Activated T-cell treated with anti-CD3 and anti-CD28 coated beads, Interleukin-2, amount 50 U/mL, for 72 hours (primary cell): ENCODE measurements at places on chromosomes 7 and 10. TPM values are rescaled to one million over a fixed set of nuclear protein-coding genes. Genes with fewer than 3 reads are reported as not detected.
A peak's percentile ranks its signal among the peaks of the same experiment; 100 is the strongest.

GRCh38 chr10:13944823-13945222, 358.1 kb downstream of the PRPF18 start:
- H3K27me3 ChIP-seq = no peaks in the 10 kb centered on the region
- peaks cover 17% of the 10 kb centered on the region for H3K4me1 ChIP-seq

DNA sequence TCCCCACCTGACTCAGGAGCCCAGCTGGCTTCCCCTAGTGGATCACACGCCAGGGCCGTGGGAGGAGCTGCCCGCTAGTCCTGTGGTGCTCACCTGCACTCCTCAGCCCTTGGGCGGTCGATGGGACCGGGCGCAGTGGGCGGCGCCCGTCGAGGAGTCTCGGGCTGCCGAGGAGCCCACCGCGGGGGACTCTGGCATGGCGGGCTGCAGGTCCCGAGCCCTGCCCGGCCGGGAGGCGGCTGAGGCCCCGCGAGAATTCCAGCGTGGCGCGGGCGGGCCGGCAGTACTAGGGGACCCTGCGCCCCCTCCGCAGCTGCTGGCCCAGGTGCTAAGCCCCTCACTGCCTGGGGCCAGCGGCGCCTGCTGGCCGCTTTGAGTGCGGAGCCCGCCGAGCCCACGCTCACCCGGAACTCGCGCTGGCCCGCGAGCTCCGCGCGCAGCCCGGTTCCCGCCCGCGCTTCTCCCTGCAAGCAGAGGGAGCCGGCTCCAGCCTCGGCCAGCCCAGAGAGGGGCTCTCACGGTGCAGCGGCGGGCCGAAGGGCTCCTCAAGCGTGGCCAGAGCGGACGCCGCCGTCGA, 367.9 kb downstream of the TYW1 start:
- no peaks in the 10 kb centered on the region for H3K36me3 ChIP-seq
- H3K27ac ChIP-seq = no peak overlapping the region
- H3K27me3 ChIP-seq = peaks cover 6% of the 10 kb centered on the region
- no peaks in the 10 kb centered on the region for H3K4me1 ChIP-seq

GRCh38 chr7:135888740-135889139, 88.4 kb downstream of the MTPN start:
- no peak for DNase-seq
- H3K4me1 ChIP-seq = peaks cover 10% of the 10 kb centered on the region
- H3K27me3 ChIP-seq = no peaks in the 10 kb centered on the region

DNA sequence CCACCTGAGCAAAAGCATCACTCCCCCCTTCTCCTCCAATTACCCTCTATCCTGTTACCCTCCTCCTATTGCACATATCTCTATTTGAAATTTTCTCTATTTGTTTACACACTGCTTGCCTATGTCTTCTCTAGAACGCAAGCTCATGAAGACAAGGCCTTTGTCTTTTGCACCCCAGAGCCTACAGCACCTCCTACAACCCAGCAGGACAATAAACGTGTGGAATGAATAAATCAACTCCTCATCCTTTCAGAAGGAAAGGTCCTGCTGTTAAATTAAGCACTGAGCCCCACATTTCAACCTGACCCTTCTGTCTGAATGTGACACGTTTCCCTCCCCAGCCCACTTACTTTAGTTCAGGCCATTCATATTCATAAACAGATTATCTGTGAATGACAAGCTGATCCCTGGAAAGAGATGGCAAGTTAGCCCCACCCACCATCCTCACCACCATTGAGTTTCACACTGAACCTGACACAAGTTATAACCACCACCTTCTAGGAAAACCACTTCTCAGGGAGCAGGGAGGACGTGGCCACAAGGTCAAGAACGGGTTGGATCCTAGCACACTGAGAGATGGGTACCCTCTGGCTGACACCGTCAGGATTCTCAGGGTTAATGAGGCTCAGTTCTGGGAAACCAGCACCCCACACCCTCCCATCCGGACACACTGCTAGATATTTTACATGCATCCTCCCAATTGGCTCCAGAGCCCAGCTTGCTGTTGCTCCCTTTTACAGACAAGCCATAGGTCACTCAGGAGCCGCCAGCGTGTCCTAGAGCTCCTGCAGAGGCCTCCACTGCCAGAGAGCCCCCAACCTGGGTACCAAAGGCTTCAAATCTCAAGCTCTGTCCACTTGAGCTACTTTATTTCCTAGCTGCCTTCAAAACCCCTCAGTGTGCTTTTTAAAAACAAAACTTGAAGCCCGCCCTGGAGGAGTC, 934 bp downstream of the PRTFDC1 start:
- H3K27me3 ChIP-seq = no peaks in the 10 kb centered on the region
- peaks cover 27% of the 10 kb centered on the region for H3K4me1 ChIP-seq
- no peak overlapping the region for H3K27ac ChIP-seq
- H3K4me3 ChIP-seq = peak overlapping the region; percentile 75
- DNase-seq = peak; percentile 18

- peak overlapping the region; percentile 4 for H3K27ac ChIP-seq
- H3K27me3 ChIP-seq = peaks cover 7% of the 10 kb centered on the region
- peak overlapping the region; percentile 78 for H3K4me3 ChIP-seq
- peak; percentile 33 for DNase-seq
- H3K36me3 ChIP-seq = peaks cover 4% of the 10 kb centered on the region
- H3K4me1 ChIP-seq = peaks cover 21% of the 10 kb centered on the region
Measured at GRCh38 chr10:114615600-114616007, 42.5 kb downstream of the ABLIM1 start.

GRCh38 chr7:111103678-111104274, 12.8 kb downstream of the LRRN3 start:
- H3K36me3 ChIP-seq = peaks cover 38% of the 10 kb centered on the region
- H3K27ac ChIP-seq = peak overlapping the region; percentile 85
- H3K27me3 ChIP-seq = no peaks in the 10 kb centered on the region
- H3K4me3 ChIP-seq = peak overlapping the region; percentile 52
- DNase-seq = no peak
- H3K4me1 ChIP-seq = peaks cover 71% of the 10 kb centered on the region

DNA sequence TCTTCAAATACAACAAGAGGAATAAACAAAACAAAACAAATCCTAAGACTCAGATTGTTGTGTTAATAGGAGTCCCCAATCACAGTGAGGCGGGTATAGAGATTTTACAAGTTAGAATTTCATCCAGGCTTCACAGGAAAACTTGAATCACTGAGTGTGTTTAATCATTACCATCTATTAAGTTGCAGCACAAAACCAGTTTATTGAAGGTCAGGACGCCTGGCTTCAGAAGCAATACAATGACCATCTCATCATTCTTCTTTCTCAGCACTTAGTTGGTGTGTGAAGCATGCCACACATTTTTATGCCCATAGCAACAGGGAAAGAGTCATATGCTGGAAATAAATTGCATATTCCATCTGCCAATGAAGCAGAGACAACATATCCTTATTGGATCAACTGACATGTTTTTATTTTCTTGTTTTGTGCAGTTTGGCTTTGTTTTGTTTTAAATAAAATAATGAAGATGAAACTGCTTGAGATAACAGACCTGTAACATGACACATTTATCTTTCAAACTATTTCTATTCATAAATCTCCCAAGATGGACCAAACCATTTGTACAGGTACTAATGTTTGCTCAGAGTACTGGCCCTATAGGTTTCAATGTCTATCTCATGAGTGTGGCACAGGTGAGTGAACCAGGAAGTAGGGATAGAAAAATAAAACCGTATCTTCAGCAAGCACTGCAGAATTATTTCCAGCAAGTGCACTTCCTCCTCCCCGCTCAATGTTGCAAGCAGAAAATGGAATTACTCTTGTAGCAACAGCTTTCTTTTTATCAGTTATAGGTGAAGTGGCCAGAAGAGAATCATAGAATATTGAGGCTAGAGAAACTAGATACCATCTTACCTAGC, 40.4 kb downstream of the TAC1 start:
- H3K36me3 ChIP-seq = no peaks in the 10 kb centered on the region
- DNase-seq = no peak
- H3K4me3 ChIP-seq = no peak overlapping the region
- no peaks in the 10 kb centered on the region for H3K4me1 ChIP-seq

DNA sequence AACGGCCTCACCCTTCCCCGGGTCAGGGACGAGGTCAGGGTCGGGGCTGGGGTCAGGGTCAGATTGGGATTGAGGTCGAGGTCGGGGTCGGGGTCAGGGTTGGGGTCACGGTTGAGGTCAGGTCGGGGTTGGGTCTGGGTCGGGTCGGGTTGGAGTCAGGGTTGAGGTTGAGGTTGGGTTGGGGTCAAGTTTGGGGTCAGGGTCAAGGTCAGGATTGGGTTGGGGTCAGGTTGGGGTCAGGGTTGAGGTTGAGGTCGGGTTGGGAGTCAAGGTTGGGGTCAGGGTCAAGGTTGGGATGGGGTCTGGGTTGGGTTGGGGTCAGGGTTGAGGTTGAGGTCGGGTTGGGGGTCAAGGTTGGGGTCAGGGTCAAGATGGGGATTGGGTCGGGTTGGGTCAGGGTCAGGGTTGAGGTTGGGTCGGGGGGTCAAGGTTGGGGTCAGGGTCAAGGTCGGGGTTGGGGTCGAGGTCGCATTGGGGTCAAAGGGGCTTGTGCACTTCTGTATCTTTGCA, 131.4 kb downstream of the VIPR2 start:
- H3K27me3 ChIP-seq = peaks cover 28% of the 10 kb centered on the region
- peaks cover 26% of the 10 kb centered on the region for H3K4me1 ChIP-seq
- no peak overlapping the region for H3K4me3 ChIP-seq
- H3K27ac ChIP-seq = no peak overlapping the region

SORCS1 gene
- total RNA-seq = not detected

CCDC146 gene
- total RNA-seq = 2.0 TPM

LRWD1 gene
- 13.1 TPM for total RNA-seq

TFEC gene
- total RNA-seq = 0.44 TPM

HTRA1 gene
- total RNA-seq = not detected

PPP2R2D gene
- total RNA-seq = 32.5 TPM
